Gastrocnemius medialis (tissue), 4 donors: ENCODE measurements at places on chromosomes 3 and 15. TPM values are rescaled to one million over a fixed set of nuclear protein-coding genes. Genes with fewer than 3 reads are reported as not detected.

The SPSB4 gene
- total RNA-seq = 0.81 TPM

The TRAT1 gene
- not detected for total RNA-seq

GRCh38 chr3:129594409-129594808 is 12.1 kb downstream of the PLXND1 start:
- no peak for DNase-seq

GRCh38 chr15:57122080-57122840 is 203.8 kb downstream of the TCF12 start:
- DNase-seq = no peak

The UCN2 gene
- not detected for total RNA-seq

- no peak for DNase-seq
These were observed 8.1 kb upstream of the IGDCC3 start for GRCh38 chr15:65385870-65386258.

- no peak for DNase-seq
These were observed 101.3 kb downstream of the ETFA start for GRCh38 chr15:76209942-76210341.

DNA sequence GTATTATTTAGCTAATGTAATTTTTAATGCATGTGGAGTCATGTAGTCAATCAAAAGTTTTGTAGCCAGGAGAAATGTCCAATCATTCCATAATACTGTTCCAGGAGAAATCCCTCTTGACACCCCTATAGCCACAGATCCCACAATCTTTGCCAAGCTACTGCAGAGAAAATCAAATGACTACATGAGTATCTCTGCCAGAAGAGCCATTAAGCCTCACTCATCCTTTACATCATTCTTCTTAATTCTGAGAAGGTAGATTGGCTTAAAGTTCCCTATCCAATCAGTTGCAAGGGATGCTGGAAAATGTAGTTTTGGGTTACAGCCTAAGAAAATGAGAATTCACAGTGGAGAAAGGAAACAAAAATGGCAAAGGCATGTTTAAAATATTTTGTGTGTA is 502.1 kb downstream of the ZBBX start:
- no peak for DNase-seq

The LARP6 gene
- 13.0 TPM for total RNA-seq

- no peak for DNase-seq
These were observed 90.3 kb downstream of the ITPR1 start for GRCh38 chr3:4583416-4583815.

The ADAMTSL3 gene
- total RNA-seq = 0.86 TPM

GRCh38 chr15:101138913-101139880 is 112.7 kb downstream of the CHSY1 start:
- DNase-seq = no peak

- no peak for DNase-seq
These were observed 51.1 kb upstream of the CD200R1L start for GRCh38 chr3:112897791-112898190.

DNA sequence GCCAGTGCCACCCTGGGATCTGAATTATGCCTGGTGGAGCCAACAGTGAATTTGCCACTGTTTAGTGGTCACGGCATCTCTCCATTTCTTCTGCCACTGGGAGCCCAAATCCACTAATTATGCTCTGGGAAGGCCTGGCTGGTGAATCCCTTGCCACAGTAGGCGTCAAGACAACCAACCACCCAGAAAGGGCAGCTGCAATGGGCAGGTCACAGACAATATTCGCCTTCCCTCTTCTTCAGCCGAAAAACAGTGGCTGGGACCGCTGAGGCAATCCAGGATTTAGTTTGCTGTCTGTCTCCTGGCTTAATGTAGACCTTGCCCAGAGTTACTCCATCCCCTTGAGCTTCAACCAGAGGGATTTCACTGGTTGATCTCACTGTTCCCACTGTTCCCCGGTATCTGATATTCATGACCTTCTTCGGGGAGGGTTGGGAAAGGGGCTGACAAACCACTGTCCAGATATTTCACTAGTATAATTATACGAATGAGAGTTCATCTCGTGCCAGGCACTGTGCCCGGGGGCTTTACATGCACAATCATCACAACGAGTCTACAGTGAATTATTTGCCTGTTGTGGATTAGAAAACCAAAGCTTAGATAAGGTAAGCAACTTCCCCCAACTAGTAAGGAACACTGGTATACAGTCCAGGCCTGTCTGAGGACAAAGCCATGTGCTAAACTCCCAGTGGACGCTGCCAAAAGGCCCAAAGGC is 49.9 kb upstream of the RAB6B start:
- no peak for DNase-seq

DNA sequence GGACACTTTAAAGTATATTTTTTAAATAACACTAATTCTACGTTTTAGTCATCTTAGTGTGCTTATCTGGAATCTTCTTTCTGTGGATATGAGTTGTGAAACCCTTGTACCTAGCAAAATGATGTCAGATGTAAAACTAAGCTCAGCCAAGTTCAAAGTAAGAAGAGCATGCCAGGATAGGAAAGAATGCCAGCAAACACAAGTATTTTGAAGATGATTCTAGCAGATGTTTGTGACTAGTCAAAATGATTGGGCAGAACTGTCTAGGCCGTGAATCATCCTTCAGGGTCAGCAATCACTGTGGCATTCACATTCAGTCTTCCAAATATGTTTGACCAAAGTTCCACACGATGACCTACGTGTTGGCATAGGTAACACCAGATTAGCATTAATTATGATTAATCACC is 5.4 kb upstream of the PLOD2 start:
- DNase-seq = no peak

The KIF9 gene
- total RNA-seq = 2.9 TPM

The MESP2 gene
- total RNA-seq = not detected

DNA sequence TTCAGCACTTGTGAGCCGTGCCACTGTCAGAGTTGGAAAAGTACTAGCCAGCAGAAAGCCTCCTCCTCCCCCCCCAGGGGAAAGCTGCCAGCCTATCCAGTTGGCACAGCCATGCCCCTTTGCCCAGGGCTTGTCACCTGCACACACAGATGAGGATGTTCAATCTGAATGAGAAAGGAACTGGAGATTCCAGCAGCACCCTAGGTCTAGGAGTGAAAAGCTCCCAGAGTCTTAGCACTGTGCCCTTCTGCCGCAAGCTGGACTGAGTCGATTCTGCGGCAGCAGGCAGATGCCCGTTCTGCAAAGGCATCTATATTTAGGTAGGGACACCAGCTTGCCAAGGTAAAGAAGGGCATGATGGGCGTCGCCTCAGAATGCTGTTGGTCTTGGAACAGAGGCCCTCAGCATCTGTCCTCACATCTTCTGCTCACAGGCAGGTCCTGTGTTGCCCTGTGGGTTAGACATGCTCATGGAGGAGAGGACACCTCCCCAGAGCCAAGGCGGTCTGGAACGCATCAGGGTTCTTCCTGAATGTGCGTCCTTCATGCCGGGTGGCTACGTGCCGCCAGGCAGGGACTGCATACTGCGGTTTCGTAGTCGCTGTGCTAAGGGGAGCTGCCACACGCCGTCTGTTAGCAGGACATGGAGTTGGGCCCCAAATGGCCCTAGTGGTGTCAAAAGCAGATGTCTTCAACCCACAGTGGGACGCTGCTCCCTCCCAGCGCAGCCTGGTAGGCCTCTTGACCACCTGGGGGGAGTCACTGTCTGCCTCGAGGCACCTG is 109.5 kb downstream of the VGLL4 start:
- no peak for DNase-seq

The CLRN1 gene
- not detected for total RNA-seq

GRCh38 chr3:70899816-70900215 is 587.4 kb upstream of the MDFIC2 start:
- DNase-seq = no peak

DNA sequence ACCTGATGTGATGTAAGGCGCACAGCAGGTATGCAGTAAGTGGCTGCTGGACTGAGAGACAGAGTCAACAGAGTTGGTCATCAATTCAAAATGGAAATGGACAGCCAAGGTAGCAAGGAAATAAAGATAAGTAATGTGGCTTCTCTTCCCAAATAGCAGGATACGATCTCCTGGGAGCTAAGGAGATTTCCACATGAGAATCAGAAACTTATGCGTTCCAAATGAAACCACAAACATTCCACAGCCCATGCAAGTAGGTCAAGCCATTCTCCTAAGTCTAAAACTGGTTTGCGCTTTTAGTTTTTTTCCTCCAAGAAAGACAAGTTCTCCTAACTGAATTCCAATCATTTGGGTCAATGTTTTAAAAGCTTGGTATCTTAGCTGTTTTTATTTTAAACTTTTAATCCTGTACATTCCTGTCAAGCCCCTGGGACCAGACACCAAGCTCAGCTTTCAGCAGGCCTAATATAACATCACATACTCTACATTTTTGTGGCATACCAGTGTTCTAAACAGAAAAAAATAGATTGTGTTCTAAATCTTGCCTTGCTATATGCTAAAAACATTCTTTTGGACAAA is 73.7 kb upstream of the TSPAN3 start:
- DNase-seq = no peak

The AADAC gene
- 0.85 TPM for total RNA-seq

DNA sequence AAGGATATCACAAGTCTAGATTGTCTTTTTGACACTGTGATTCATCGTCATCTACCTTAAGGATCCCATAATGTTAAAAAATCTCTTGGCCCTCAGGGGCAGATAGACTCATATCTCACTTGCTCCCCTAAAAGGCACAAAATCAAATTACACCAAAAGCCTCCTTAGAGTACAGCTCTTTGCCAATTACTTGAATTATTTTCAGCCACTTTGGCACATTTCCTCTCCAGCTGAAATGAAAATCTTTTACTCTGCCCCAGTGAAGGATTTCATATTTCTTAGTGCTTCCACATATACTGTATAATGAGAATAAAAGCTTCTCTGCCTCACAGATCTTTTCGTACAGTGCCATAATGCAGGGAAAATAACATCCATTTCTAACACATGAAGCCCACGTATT is 190.7 kb upstream of the GBE1 start:
- DNase-seq = no peak

DNA sequence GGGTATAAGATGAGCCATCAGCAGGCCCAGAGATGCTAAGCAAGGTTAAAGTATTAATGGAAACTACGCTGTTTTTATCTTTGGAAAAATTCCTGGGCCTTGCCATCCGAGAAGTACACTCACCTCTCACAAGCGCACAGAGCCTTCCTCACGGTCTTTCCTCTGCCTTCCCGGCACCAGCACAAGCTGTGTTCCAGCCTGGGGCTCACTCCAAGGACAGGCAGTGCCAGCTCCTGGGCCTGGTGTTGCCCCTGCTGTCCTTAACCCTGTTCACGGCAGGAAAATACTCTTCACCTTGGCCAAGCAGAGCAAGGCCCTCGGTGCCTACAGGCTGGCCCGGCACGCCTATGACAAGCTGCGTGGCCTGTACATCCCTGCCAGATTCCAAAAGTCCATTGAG is 14.3 kb upstream of the RHO start:
- DNase-seq = peak; percentile 41

DNA sequence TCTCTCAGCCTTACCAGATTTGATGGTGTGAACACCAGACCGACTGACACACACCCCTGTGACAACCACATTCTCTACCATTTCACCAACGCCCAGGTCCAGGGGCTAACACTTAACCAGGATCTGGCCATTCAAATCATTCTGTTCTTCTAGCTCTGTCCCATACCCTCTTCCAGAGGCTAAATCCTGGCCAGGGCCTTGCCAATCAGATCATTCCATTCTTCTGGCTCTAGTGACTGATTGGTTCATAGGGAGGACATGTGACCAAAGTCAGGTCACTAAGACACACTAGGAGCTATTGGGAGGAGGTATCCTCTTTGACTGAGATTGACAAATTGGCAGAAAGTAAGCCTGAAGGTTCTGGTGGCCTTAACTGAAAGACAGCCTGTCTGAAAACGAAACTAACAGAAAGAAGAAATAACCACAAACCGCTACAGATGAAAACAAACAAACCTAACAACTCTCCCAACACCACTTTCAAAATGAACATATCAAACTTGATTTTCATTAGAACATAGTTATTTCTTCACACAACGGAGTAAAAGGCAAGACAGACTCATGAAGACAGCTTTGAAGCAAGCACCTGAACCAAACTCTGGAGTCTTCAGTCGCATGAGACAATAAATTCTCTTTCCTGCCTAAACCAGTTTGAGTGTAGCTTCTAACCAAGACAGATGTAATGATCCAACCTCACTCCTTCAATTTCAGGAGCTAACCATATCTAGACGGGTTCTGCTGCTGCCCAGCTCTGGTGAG is 68.5 kb downstream of the TRANK1 start:
- no peak for DNase-seq

- DNase-seq = no peak
These were observed 231.5 kb downstream of the SV2B start for GRCh38 chr15:91331581-91331980.

GRCh38 chr3:177338697-177339219 is 141.5 kb upstream of the TBL1XR1 start:
- DNase-seq = no peak

DNA sequence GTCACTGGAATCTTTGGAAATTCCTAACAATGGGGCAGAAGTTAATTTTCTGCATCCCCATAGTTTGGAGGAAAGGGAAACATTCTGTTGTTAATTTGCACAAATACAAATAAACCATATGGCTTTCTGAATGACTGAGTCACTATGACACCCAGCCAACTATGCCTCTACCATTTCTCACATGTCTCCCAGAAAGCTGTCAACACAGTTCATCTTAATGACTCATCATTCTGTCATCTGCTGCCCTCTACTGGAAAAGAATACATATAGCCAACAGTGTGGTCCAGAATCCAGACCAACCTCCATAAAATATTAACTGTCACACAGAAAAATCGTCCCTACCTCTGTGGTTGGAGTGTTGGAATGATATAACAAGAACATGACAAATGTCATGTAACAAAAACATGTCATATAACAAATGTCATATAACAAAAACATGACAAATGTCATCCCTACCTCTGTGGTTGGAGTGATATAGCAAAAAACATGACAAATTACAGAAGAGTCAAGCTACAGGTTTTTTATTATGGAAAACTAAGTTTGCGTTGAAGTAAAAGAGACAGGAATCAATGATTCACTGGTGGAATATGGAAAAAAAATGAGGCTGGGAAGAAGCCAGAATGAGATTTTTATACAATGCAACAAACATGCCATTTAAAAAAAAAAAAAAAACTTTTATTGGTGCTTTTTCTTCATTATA is 47.7 kb upstream of the GYG1 start:
- DNase-seq = peak; percentile 54

DNA sequence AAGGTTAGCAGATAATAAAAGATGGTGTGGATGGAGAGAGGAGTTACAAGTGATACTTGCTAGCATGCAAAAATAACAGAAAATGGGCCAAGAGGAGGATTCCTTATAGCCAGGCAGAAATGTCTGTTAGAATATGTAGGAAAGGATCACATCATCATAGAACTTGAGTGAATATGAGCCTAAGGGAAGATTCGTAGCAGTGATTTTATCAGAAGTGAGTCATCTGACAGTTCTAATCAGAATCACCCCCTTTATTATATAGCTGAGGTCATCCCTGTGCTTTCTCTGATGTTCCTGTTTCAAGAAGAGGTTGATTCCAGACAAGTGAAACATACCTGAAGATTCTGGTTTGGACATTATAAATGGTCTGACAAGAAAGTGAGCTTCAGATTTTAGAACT is 22.9 kb downstream of the EXOG start:
- DNase-seq = no peak

DNA sequence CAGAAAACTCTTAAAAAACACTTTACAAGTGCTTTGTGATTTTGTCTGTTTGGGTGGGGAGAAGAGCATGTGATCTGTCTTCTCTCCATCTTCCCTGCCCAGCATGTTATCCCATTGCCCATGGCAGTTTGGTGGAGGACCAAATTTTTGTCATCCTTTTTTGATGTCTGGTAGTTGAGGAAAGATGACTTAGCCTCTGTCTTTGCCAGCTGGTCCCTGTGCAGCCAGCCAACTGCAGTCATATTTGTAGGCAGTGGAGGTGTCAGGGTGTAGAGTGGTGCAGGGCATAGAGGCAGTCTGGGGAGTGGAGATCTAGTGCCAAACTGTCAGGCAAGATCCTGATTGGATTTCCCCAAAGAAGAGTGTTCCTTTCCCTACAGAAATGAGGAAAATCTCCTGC is 40.7 kb downstream of the GASK1A start:
- DNase-seq = no peak
